ENCODE measurements at places on chromosomes 12 and 14.

DNA sequence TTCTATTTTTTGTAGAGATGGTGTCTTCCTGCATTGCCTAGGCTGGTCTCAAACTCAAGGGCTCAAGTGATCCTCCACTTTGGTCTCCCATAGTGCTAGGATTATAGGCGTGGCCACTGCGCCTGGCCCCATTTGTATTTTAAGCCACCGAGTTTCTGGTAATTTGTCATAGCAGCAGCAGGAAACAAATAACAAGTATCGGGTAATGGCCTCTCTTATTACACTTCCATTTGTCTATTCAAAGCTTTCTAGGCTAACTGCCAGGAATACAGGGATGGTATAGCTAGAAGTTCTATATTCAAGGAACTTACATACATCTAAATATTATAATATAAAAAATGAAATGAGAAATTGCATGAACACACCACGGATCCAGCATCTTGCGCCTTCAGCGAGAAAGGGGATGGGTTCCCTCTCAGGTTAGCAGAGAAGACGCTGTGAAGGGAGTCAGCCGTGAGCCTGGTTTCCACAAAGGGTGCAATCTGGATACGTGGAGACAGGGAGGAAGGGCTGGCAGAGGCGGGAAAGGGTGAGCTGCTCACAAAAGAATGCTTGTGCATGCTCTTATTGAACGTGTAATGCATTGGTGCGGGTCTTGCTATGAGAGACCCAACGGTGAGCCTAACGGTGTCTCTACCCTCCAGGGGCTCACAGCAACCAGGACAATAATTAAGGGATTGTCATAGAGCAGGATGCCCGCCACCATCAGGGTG is 9.5 kb downstream of the BDKRB1 start:
- peak; percentile 29 for DNase-seq

- no peak for DNase-seq
Measured at GRCh38 chr12:8912914-8913313, 1.4 kb upstream of the PHC1 start.

- no peak for DNase-seq
Measured at GRCh38 chr14:106564058-106564643, 1037.8 kb downstream of the TMEM121 start.

DNA sequence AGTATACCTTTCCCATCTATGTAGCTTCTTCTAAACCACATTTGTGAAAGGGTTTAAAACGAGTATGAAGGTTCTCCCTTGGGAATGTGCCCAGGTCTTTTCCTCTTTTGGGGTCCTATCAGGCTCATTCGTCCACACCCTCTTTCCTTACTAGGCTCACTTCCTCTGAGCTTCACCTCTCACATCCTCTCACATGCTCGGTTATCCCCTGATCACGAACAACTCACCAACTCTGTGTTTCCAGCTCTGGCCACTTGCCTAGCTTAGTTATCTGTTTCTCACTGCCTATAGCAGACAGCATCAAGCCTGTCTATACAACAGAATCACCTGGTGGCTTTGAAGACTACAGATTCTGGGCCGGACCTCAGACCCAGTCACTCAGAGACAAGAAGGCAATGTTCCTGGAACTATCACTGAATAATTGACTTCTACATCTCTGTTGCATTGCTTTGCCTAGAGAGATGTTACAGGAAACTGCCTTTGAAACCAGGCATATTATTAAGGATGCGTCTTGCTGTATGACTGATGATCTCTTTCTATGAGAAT is 158.2 kb downstream of the FOXN3 start:
- DNase-seq: no peak

GRCh38 chr12:99609455-99610181 is 37.9 kb upstream of the GARIN6 start:
- DNase-seq: no peak

GRCh38 chr12:54427106-54427505 is 8.0 kb upstream of the ITGA5 start:
- DNase-seq: no peak

- DNase-seq: no peak
Measured at GRCh38 chr12:53052419-53053217, 2.8 kb downstream of the TNS2 start.

GRCh38 chr14:58395812-58396788 is at the start of gene TOMM20L:
Gene TOMM20L, plus strand, starts transcription at chr14:58395930. Its CDS starts 28 bp downstream, at chr14:58395958.
- peak; percentile 18 for DNase-seq

DNA sequence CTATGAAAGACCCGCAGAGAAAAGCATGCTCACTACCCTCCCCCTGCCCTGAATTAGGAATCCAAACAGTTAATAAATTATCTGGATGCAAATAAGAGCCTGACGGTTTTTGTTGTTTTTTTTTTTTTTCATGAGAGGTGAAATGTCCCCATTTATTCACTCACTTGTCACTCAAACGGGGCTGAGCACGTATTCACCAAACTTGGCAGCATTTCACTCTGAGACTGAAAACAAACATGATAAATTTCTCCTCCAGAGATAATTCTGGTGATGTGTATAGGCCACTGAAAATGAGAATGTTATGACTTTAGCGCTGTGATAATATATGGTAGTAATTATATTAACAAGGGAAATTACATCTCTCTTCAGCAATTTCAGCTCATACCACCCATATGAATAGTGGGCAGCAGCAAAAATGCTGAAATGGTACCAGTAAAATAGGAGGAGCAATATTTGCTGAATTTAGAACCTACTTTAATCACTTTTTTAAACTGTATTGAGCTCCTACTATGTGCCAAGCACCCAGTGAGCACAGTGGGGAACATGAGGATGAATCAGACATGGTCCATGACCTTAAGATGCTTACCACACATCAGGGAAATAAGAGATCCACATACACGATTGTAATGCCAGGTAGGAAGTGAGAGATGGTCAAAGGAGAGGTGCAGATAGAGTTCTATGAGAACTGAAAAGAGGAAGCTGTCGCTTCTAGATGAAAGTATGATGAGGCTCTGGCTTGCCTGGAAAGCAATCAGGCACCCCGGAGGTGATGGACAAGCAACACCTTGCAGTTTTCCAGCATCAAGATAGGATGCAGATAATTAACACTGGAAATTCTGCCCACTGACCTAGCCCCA is 286.5 kb upstream of the TMPO start:
- no peak for DNase-seq

GRCh38 chr14:74478996-74479635 is 14.0 kb downstream of the NPC2 start:
- DNase-seq: no peak

Measured in NCI-H187 (cell line).